T-helper 1 cell (primary cell): ENCODE measurements at places on chromosomes 7 and 10.
A peak's percentile ranks its signal among the peaks of the same experiment; 100 is the strongest.

DNA sequence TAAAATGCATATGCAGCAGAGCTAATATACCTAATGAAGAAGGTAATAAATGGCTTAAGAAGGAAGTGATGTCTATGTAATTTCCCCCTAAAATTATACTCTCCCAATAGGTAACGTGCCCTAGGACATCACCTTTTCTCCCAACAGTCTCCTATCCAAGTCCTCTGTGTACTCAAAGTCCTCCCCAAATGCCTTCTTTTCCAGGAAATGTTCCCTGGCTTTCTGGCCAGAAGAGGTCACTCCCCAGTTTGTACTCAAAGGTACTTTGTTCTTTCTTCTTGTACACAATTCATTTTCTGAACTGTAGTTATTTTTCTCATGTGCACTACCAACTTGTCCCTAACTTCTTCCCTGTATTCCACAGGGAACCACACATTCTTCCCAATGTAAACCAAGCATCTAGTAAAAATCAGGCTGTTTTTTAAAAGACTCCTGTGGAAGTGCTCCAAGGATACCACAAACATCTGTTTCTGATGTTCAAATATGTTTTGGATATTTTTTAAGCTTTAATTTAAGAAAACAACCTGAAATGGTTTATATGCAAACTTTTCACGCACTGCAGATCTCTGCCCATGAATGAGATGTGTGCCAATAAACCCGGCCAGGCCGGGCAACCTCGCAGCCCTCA lies 262.3 kb upstream of the KLF14 start:
- DNase-seq = no peak

GRCh38 chr7:48426331-48426965 lies 255.2 kb downstream of the ABCA13 start:
- no peak for DNase-seq

- DNase-seq = no peak
Measured at GRCh38 chr7:511476-512145, 8.0 kb downstream of the PDGFA start.

- no peak for DNase-seq
Measured at GRCh38 chr10:120927352-120927751, 76.2 kb downstream of the WDR11 start.

DNA sequence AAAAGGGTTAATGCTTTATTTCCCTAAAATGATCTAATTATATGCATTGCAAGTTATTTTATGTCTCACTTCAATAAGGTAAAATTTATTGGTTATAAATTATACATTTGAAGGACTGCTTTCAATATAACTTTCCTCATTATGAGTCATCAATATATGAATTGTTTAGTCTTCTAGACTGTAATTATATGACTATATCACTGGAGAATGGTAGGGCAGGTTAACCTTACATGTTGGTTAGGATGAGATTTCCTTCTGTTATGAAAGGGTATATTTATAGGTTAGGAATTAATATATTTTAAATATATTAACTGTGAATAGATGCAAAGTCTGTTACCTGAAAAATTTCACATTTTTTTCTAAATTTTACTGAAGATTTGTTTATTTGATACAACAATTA lies 406.4 kb upstream of the ETV1 start:
- DNase-seq = no peak

DNA sequence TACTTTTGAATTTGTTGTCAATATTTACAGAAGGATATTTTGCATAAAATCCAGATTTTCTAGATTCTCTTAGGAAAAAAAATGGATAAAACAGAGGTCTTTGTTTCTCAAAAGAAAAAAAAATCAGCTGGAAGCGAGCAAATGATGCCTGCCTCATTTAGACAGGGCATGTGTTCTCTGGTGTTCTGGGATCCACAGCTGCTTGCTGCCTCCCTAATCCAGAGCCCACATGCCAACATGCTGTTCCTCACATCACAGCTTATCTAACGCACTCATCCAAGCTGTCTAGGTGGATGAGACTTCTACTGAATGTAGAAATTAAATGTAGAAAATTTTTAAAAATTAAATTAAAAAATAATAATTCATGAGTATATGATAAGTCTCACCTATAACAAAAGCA lies 630.1 kb downstream of the SORCS1 start:
- no peak for DNase-seq

DNA sequence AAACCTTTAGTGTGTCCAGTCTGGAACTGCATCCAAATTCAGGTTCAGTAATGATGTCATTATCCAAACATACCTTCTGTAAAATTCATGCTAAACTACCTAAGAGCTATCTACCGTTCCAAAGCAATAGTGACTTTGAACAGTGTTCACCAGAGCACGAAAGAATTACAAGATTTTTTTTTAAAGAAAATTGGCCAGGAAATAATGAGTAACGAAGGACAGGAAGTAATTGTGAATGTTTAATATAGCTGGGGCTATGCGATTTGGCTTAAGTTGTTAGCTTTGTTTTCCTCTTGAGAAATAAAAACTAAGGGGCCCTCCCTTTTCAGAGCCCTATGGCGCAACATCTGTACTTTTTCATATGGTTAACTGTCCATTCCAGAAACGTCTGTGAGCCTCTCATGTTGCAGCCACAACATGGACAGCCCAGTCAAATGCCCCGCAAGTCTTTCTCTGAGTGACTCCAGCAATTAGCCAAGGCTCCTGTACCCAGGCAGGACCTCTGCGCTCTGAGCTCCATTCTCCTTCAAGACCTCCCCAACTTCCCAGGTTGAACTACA lies 694 bp upstream of the FAS start:
- no peak for DNase-seq

DNA sequence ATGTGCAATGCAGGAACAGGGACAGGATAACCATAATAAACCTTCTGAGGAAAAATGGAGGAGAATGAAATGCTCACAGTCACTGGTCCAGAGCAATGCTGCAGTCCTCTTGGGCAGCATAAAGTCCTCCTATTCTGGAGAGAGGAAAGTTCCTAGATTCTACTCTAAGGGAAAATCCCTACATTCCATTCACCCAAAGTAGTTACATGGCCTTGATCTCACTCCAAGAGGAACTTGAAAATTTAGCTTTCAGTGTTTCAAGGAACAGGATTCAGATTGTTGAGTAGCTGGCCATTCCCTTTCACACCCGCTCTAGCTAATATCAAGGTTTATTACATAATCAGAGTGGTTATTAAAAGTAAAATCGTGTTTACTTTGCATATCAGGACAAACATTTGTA lies 168.3 kb downstream of the CHRM2 start:
- no peak for DNase-seq

- DNase-seq = no peak
Measured at GRCh38 chr10:16835228-16835627, 18.0 kb upstream of the RSU1 start.

- DNase-seq = no peak
Measured at GRCh38 chr10:75924309-75924902, 493.0 kb downstream of the LRMDA start.

- no peak for DNase-seq
Measured at GRCh38 chr7:2680792-2681490, 7.1 kb upstream of the AMZ1 start.

DNA sequence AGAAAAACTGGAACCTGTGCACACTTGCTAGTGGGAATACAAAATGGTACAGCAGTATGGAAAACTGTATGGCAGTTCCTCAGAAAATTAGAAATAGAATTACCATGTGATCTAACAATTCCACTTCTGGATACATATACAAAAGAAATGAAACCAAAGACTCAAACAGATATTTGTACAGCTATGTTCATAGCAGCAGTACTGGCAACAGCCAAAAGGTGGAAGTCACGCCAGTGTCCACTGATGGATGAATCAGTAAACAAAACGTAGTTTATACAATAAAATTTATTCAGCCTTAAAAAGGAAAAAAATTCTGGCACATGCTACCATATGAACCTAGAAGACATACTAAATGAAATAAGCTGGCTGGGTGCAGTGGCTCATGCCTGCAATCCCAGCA lies 23.0 kb downstream of the IDE start:
- no peak for DNase-seq

GRCh38 chr10:112287844-112288243 lies 4.6 kb downstream of the TECTB start:
- no peak for DNase-seq

- DNase-seq = no peak
Measured at GRCh38 chr10:34697351-34698247, 117.5 kb downstream of the PARD3 start.

DNA sequence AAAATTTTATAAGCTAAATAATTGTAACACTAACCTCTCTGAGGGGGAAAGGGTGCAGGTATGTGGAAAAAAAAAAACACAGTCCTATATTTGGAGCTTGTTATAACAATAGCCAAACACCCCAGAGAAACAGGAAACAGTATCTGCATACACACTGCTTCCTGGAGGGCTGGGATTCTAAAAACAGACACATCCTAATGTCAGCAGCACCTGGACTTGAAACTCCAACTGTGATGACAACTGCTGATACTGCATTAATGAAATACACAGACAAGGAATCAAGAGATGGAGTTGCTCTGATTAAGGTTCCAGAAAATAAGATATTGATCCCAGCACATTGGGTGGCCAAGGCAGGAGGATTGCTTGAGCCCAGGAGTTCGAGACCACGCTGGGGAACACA lies 9.3 kb downstream of the DAGLB start:
- no peak for DNase-seq

- DNase-seq = no peak
Measured at GRCh38 chr10:8075282-8076260, 21.1 kb downstream of the GATA3 start.

- no peak for DNase-seq
Measured at GRCh38 chr7:4164556-4164955, 517.5 kb upstream of the FOXK1 start.

DNA sequence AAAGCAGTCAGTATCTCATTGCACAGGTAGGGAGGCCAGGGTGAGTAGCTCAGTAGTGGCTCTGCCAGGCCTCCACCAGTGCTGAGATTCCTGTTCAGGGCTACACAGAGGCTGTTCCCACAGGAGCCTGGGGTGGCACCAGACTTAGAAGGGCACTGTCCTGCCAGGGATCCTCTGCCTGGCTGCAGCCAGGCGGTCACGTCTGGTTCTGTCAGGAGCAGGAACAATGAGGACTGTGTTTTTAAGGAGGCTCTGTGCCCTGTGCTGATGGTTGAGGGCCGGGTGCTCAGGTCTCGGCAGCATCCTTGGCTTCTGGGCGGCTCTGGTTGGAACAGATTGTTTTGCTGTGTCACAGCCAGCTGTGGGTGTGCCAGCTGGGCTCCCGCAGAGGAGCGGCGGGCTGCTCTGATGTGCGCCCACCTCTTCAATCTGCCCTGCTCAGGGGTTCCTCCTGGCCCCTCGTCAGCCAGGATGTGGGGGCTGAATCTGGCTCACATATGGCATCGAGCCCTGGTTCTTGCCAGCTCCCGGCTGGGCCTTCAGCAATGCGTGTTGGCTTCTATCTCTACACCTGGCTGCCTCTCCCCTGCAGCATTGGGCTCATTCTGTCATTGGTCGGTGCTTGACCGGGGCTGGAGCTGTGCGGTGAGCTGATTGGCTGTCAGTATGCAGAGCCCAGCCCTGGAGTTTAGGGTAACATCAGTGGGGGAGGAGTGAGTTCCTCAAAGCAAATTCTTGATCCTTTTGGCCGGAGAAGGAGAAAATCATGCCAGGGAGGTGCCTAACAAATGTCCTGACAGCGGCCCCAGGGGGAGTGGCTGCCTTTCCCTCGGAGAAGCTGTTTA lies 41.2 kb downstream of the TACR2 start:
- no peak for DNase-seq

- DNase-seq = peak; percentile 58
Measured at GRCh38 chr10:127853868-127854768, 38.6 kb downstream of the CLRN3 start.

- no peak for DNase-seq
Measured at GRCh38 chr7:34747867-34748727, 90.1 kb downstream of the NPSR1 start.

DNA sequence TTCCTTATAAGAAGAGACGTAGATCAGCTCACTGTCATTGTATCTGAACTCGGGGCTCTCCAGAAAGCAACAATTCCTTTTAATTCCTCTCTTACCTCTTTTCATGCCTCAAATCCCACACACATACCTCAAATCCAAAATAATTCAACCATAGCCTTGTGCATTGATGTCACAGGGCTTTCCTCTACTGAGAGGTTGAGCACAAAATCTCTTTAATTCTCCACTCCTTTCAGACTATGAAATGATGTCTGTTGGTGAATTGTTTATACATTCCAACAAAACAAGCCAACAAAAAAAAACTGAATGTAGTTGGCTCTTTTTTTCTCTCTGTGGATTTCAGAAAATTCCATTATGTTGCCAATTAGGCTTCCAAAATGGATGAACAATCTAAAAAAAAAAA lies 53.2 kb downstream of the BPGM start:
- no peak for DNase-seq

- no peak for DNase-seq
Measured at GRCh38 chr7:134362587-134363483, 46.1 kb upstream of the SLC35B4 start.

- no peak for DNase-seq
Measured at GRCh38 chr7:42689626-42690025, 222.2 kb downstream of the C7orf25 start.

DNA sequence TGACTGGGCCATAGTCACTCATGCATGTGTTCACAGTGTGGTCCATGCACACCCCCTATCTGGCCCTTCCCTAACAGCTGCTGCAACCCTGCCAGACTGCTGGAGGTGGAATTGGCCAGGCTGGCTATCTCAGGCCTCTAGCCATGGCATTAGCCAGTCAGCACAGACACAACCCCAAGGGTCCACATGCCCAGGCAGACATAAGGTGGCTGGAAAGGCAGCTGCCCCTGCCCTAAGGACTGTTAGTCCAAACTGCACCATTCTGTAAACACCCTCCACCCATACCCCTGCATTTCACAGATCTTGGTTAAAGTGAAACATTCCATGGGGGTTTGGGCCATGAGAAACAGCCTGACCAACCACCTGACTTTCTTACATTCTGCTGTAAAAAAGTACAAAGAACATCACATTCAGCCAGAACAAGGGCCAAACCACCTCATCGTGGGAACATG lies 137.4 kb upstream of the KCNMA1 start:
- no peak for DNase-seq

- no peak for DNase-seq
Measured at GRCh38 chr10:124436191-124436638, 13.6 kb downstream of the NKX1-2 start.

GRCh38 chr7:143331179-143331801 lies 15.4 kb downstream of the CLCN1 start:
- no peak for DNase-seq

GRCh38 chr10:24465124-24465874 lies 256.4 kb downstream of the KIAA1217 start:
- no peak for DNase-seq

- no peak for DNase-seq
Measured at GRCh38 chr10:60042262-60042661, 135.9 kb upstream of the CCDC6 start.

- DNase-seq = no peak
Measured at GRCh38 chr7:1659696-1660095, 10.4 kb upstream of the ELFN1 start.

GRCh38 chr7:85573346-85573745 lies 386.5 kb upstream of the SEMA3D start:
- DNase-seq = no peak

GRCh38 chr10:22369434-22370072 lies 24.3 kb downstream of the SPAG6 start:
- DNase-seq = no peak

GRCh38 chr7:44077681-44078091 lies 4.6 kb downstream of the POLM start:
- no peak for DNase-seq
